H7 (cell line): ENCODE measurements at places on chromosomes 1 and 21. TPM values are rescaled to one million over a fixed set of nuclear protein-coding genes. Genes with fewer than 3 reads are reported as not detected.

Gene FMO4
- total RNA-seq = 1.7 and 2.6 TPM in 2 replicates

- DNase-seq = no peak
Measured at GRCh38 chr1:207234690-207235089, 86.8 kb upstream of the CD55 start.

GRCh38 chr1:226444901-226445300 is 37.0 kb upstream of the PARP1 start:
- DNase-seq = no peak

DNA sequence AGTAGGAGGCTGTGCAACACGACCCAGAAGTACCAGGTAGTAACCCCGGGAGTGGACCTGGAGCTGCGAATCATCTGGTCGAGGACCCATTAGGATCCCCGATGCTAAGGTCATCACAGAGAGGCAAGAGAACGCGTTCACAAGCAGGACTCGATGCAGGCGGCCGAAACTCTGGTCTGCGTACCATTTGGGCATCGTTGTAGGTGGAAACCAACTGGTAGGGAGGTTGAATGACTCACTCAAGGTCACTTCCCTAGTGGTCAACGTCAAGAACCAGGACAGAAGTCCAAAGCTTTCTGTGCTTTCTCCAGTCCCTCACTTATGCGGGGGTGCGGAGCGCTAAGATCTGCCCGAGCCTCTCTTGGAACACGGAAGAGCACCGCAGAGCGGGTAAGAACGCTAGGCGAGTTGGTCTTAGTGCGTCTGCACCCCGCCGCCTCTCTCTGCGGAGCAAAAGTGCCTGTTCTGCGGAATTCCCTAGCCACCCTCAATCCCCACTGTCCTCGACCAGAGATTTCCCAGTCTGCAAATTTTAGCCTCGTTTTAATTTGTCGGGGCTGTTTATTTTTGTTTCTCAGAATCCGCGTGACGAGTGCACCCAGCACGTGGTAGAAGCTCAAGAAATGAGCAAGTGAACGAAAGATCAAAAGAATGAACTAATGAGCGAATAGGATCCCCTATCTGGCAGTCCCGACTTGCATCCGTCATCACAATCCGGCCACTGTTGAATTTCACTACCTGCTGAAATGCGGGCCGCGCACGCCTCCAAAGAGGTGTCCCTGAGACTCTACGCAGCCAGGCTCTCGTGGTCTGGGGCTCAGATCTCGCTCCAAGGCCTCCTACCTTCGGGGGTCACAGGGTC is 12.2 kb downstream of the HLX start:
- DNase-seq = peak; percentile 66

GRCh38 chr21:45283611-45284455 is 3.9 kb downstream of the POFUT2 start:
- DNase-seq = no peak
